ENCODE measurements at places on chromosomes 1 and 21.

DNA sequence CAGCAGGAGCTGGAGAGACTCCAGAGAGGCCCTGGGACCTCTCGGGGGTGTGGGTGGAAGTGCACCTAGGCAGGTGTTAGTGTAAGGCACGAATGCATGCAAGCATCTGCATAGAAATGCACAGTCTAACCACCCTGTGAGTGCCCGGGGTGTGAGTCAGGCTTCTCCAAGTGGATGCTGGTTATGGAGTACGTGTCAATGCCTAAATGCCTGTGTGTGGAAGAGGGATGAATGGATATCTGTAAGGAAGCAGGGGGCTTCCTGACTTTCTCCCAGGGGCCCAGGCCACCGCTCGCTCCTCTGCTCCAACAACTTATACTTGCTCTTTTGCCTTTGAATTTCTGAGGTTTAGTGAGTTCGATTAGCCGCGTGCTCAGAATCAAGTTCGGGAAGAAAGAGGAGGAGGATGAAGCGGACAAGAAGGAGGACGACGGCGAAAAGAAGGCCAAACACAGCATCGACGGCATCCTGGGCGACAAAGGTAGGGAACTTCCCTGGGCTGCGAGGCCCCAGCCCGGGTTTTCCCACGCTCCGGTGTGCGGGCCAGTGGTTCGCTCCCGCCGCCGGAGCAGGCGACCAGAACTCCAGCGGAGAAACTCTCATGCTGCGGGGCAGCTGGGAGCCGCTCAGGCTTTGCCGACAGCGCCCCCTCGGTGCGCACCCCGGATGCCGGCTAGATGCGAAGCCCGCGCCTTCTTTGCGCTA is 5.4 kb downstream of the PAX7 start:
- no peak for DNase-seq

GRCh38 chr1:62068978-62069377 is 125.7 kb upstream of the L1TD1 start:
- DNase-seq, result no peak

- DNase-seq, result no peak
Observed at GRCh38 chr1:99546432-99547416, 99.2 kb upstream of the PALMD start.

DNA sequence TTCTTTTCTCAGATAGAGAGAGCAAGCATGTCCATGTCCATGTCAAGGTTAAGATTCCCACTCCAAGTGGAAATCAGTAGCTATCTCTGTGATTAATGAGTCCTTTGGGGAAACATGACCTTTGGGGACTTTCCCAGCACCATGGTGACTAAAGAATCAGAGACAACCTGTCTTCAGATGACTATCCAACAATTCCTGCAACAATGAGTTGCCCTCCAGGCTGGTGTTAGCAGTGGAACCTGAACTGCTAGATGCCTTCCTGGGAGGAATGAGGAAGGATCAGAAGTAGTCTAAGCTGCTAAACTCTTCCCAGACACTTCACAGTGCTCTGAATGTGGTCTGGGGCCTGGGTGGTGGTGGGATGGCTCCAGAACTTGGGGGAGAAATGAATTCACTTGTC is 6.5 kb downstream of the S100A9 start:
- no peak for DNase-seq

GRCh38 chr1:29592731-29593130 is 356.4 kb downstream of the PTPRU start:
- DNase-seq, result no peak

- no peak for DNase-seq
Observed at GRCh38 chr21:46127239-46128105, 27.9 kb downstream of the FTCD start.

- no peak for DNase-seq
Observed at GRCh38 chr1:81760477-81761097, 40.1 kb upstream of the ADGRL2 start.

- DNase-seq, result no peak
Observed at GRCh38 chr1:111649227-111649626, 29.6 kb downstream of the RAP1A start.

DNA sequence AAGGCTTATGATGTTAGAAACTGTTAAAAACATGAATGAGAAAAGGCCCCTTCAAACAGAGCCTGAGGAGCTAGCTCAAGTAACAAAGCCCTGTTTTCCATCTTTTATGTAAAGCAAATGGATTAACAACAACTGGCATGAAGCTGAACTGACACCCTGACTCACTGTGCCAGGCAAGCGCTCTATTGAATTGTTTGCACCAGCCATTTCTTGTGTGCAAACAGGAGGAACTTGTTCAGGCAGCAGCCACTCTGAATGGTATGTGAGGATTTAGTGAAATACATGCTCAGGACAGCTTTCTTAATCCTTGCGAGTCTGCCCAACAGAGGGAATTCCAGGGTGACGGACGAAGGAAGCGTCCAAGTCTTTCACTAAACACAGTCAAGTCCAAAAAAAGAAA is 291.1 kb upstream of the ADGRL2 start:
- no peak for DNase-seq

- DNase-seq, result no peak
Observed at GRCh38 chr1:200665861-200666260, 3.8 kb downstream of the DDX59 start.

DNA sequence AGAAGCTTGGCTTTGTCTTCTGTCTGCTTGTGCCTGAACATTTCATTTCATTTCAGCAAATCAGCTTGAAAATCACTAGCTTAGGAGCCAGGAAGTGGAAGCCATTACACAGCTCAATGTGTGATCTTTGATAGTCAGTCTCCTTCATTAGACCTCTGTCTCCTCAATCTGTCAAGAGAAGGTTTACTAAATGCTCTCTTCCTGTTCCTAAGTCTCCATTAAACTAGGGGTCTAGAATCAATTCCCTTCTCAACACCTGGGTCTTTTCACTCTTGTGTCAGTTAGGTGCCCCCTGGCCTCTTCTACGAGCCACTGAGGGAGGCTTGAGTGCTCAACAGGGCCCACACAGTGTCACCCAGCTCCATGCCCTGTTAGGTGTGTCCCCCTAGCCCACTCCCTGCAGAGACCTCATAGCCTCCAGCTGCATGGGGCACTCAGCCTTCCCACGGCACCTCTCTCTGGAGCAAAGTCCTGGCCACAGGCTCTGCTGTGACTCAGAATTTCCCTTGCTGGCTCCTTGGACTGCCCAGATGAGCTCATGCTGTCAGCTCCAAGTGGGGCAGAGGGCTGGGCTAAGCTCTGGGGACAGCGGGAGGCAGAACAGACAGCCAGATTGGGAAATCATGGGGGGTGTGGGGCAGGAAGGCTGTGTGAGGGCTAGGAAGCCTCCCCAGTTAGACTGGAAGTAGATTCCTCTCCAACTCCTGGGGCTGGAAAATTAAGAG is 115.7 kb upstream of the IPO9 start:
- no peak for DNase-seq

DNA sequence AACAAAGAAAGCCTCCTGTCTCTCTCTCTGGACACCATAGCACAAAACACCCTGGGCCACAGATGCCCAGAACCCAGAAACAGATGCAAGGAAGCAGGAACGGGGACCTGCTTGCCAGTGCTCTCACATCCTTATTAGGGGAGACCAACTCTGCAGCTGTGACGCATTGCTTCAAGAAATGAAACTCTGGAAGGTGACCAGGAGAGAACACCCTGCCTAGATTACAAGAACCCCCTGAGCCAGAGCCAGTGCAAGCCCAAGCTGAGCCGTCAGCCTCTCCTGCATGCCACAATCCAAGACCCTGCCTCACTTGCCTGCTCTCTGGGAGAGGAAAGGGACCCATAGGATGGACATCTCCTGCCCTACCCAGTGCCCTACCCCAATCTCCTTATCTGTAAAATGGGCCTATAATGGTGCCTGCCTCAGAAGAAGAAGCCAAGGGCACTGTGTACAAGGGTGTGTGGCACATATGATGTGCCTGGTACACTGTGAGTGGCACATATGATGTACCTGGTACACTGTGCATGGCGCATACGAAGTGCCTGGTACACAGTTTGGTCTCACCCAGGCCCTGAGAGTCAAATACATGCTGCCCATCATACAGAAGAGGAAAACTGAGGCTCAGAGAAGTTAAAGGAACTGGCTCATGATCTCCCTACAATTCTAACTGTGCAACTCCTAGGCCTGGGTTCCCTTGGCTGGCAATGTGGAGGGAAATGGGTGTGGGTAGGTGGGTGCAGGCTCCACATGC is 16.8 kb upstream of the FAM131C start:
- no peak for DNase-seq

- no peak for DNase-seq
Observed at GRCh38 chr1:221563476-221563921, 178.4 kb downstream of the DUSP10 start.

- DNase-seq, result no peak
Observed at GRCh38 chr1:162823231-162823630, 32.7 kb downstream of the HSD17B7 start.

- no peak for DNase-seq
Observed at GRCh38 chr1:232333419-232333767, 296.5 kb downstream of the SIPA1L2 start.

DNA sequence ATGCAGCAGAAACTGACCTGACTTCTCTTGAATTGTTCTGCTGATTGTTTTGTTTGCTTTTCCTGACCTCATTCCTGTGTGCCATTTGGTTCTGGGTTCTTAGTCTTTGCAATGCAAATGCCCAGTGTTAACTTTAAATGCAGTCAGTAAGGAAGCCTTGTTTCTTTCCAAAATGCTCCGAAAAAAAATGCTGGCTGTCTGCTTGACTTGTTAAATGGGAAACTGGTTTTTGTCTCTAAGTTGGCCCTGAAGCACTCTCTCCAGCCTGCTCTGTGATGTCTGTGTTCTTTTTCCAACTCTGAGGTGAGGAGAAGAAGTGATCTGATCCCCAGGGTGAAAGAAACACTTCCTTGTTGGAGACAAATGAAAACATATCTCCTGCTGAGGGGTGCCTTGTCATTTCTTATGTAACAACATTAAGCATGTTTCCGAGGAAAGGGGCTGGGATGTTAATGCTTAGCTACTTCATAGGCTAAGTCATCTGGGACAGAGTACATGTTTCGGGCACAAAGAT is 256.3 kb upstream of the ADGRL4 start:
- no peak for DNase-seq

- DNase-seq, result no peak
Observed at GRCh38 chr21:38802050-38803026, 3.4 kb upstream of the ETS2 start.

DNA sequence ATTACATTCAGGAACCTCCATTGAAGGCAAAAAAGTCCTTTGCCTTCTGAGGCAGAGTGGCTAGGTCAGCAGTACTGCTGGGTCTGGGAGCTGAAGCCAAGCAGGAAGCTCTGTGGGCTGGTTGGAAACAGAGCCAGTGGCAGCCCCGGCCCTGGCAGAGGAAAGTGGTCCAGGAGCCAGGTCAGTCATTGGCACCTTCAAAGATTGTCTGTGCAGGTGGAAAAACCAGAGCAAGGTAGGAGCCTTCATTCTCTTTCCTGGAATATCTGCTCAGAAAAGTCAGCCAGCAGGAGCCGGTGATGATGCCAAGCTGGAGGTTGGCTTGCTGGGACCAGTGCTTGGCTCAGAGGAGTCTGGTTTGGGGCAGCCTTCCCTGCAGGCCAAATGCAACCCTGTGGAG is 12.5 kb upstream of the DISP3 start:
- DNase-seq, result no peak

GRCh38 chr1:224770336-224770693 is 154.2 kb downstream of the CNIH3 start:
- DNase-seq, result no peak

GRCh38 chr1:243483071-243483771 is 227.4 kb downstream of the SDCCAG8 start:
- DNase-seq, result no peak

- DNase-seq, result no peak
Observed at GRCh38 chr21:39168800-39169199, 14.5 kb downstream of the PSMG1 start.

- no peak for DNase-seq
Observed at GRCh38 chr1:70890408-70890807, 157.2 kb downstream of the PTGER3 start.

DNA sequence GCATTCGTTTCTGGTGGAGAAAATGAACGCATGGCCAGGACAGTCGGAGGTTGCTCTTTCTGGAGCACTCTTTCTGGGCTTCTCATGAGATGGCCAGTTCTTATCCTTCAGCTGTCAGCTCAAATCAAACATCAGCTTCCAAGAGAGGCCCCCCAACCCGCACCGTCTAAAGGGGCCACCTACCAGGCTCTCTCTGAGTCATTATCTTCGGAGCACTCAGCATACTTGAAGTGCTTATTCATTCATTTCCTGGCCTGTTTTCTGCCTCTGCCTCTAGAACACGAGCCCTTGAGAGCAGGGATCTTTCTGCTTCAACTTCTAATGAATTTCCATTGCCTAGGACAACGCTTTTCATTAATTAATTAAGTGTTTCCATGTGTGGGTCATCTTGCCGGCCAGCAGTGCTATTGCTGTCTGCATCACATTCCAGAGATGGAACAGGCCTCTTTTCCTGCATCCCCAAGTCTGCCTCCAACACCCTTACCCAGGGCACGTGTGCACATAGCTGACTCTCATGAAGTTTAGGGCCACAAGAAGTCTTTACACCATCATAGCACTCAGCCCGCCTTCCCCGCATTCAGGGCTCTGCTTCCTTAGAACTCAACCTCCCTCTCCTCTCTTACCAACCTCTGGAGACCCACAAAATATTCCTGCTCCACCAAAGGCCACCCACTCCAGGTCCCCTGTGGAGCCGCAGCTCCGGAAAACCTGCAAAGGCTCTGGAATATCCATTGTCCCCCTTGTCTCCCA is 52.1 kb upstream of the LAPTM5 start:
- DNase-seq, result no peak

DNA sequence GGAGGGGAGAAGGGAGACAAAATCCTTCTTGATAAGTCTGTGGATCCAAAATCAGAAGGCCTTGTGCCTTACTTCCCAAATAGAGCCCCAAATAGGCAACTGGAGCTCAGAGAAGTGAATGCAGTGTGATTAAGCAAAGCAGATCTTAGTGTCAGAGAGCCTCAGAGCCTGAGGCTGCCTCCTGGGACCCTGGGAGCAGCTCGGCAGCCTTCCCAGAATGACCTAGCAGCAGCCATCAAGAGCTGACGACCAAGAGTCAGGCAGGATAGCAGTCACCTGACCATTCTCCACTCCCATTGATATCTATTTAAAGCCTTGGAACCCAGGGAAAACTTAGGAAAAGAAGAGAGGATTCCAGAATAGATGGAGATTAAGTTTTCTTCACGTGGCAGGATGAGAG is 78.0 kb upstream of the SMYD2 start:
- no peak for DNase-seq

- no peak for DNase-seq
Observed at GRCh38 chr1:78745111-78745510, 95.5 kb downstream of the IFI44 start.

DNA sequence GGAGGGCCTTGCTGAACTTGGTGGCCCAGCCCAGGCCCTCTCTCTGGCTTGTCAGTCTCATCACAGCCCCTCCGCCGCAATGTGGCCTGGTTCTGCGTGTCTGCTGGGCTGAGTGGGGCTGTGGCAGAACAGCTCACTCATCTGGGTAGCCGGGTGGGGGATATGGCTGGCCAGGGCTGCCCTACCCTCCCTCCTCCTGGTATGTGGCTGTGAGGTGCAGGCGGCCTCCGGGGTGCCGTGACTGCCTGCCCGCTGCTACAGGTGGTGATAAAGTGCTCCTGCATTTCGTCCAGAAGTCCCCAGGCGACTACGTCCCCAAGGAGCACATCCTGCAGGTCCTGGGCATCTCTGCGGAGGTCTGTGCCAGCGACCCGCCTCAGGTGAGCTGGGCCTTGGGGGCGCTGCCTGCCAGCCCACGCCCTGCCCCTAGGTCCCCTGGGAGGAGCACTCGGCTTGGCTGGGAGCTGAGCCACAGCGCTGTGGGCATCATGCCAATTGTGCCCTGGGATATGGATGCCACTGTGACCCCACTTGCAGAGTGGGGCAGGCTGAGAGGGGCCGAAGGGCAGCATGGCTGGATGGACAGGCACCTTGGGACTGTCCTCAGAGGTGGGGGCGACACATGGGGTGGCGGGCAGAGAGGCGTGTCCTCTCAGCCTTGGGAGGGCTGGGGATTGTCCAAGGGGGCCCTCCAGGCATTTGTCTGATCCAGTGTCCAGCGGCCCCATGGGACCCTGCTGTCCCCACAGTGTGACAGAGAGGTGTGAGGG is 2.3 kb downstream of the PRXL2B start:
- no peak for DNase-seq

Data from activated T-cell treated with anti-CD3 and anti-CD28 coated beads for 24 hours (primary cell).